ENCODE measurements at places on chromosomes 3 and 15.

DNA sequence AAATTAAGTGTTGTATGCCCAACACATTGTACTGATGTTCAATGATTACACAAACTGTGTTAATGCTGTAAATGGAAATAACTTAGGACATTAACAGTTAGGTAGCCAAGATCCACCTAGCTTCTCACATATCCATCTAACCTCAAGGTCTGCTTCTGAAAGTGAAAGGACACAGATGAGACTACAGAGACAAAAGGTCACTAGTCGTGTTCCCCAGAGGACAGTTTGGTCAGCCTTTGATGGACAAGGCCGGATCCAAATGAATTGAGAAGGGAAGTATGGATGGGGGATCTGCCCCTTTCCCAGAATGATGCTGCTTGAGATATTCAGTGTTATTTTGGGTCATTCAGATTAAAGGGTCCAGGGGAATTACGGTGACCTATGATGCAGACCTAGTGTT, 17.2 kb downstream of the ALDH1A2 start:
- DNase-seq, result no peak

DNA sequence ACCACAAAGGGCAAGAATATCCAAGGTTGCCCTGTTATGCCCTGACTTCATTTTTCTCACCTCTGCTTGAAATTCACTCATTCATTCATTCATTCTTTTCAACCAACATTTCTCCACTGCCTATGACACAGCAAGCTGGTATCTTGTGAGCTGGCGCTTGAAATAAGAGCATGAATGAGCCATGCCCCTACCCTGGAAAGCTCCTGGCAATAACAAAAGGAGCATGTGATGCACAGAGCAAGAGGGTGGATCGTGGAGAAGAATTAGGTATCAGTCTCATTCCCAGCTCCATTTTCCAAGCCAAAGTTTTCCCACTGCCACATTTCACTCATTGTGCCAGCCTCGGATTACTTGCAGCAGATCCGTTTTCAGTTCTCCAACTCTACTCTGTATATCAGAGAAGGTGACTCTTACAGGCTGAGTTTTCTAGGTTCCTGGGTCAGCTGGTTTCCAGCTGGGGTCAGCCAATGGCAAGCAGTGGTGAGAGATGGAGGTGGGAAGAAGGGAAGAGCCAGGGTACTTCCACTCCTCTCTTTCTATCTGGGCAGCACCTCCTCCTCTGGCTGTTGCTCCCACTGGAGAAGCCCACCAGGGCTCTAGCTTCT, 144.8 kb downstream of the SUCLG2 start:
- DNase-seq, result no peak

DNA sequence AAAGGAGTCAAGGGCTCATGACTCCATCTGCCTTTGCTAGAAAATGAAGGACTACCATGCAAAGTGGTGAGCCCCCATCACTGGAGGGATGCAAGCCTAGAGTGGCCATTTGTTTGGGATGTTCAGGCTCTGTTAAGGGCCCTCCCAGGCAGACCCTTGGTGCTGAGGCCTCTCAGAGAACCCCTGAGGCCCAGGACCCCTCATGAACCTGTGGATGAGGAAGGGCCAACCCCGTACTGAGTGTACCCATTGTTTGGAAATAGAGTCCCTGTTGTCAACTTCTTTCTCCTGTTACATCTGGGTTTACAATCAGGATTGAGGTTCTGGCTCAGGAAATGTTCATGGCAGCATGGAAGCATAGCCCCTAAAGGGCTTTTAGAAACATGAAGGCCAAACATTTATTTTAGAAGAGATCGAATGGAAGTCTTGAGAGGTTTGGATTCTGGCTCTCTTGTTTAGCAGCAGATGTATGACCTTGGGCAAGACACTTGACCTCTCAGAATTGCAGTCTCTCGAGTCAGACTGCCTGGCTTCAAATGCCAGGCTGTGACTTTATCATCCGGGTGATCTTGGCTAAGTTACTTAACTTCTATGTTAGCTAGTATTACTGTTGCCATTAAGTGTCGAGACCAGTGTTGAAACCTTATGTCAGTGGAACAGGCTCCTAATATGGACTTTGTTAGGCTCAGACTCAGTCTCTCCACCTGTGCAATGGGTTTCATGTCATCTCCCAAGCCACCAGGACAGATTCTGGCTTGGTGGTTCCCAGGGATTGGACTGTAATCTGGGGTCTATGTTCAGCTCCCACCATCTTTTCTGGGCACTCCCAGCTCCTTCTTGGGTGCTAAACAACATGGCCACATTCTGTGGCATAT, 12.4 kb downstream of the ITGA11 start:
- no peak for DNase-seq

DNA sequence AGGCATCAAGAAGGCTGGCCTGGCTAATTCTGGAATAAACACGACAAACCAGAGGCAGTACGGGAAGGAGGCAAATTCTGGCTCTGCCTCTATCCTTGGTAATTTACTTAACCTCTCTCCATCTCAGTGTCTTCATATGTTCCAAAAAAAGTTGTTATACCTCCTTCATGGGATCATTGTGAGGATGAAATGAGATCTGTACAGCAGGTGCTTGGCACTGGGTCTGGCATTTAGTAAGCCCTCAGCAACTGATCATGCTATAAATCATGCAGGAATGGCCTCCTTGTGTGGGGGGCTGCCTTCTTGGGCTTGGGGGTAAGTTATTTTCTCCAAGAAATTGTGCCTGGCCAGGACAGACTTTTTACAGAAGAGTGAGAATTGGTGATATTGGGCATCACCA, 38.3 kb upstream of the TRA2B start:
- DNase-seq, result no peak

- peak; percentile 47 for DNase-seq
Measured at GRCh38 chr3:187737368-187738070, 7.7 kb downstream of the BCL6 start.

- DNase-seq, result peak; percentile 68
Measured at GRCh38 chr15:25862472-25863110, 536 bp downstream of the ATP10A start.

Data from stimulated activated effector memory CD8-positive, alpha-beta T cell treated with anti-CD3 and anti-CD28 coated beads, Interleukin-12 subunit alpha, Interleukin-12 subunit beta, amount 100 ng/mL, for 72 hours (primary cell).